ENCODE measurements at places on chromosomes 11 and 22.

- no peak for DNase-seq
Measured at GRCh38 chr11:43835104-43835503, 45.5 kb upstream of the ALKBH3 start.

DNA sequence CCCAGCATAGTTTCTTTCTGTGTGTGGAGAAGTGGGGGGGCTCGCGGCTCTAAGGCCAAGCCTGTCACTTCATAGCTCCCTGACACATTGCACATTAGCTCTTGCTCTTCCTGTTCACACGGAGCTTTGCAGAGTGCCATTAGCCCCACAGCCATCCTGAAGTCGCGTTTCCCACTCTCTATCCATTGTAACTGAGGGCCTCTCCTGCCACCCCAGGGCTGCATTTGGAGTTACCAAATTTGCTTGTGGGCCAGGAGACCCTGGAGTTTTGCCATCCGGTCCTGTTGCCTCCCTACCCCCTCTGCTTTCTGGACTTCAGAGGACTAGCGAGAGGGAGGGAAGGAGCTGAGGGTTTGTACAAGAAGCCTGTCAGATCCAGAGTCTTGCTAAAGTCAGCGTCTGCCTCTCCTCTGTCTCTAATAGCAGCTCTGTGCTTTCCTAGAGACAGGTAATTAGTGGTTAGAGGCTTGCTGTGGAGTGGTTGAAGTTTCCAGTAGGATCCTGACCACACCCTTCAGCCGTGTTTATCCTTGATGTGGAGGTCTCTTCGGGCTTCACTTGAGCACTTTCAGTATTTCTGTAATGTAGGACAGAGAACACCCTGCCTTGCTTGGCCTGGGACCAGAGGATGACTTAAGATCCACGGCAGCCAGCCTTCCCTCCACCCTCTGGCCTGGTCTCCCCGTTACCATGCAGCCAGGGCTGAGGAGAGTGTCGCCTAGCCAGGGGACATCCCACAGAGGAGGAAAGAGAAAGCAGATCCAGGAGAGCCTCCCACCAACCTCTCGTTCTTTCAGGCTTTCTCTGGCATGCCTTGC lies 14.1 kb downstream of the DCPS start:
- DNase-seq, result no peak

- DNase-seq, result no peak
Measured at GRCh38 chr11:66969584-66970225, 5.4 kb upstream of the C11orf86 start.

- DNase-seq, result no peak
Measured at GRCh38 chr11:108727665-108728064, 62.8 kb downstream of the DDX10 start.

DNA sequence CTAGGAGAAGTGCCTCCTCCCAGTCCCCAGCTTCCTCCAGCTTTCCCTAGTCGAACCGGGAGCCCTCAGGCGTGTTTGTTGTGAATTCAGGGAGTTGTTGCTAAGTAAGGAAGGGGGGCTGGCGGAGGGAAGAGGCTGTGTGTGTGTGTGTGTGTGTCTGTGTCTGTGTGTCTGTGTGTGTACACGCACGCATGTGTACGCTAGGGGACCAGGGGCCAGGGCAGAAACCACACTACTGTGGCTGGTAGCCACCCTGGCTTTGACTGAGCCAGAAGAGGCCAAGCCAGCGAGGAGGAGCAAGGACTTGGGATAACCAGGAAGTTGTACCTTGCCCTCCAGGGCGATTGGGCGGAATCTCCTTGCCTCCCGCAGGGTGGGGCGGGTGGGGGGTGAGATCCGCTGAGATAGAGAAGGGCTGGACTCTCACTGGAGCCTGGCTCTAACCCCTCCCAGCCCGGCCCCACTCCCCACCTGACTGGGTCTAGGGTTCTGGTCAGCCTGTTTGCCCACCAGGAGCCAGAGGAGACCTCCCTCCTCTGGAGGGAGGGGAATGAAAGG lies 7.5 kb downstream of the BCL9L start:
- DNase-seq, result no peak

GRCh38 chr11:62908468-62909072 lies 12.6 kb downstream of the CHRM1 start:
- DNase-seq, result no peak

DNA sequence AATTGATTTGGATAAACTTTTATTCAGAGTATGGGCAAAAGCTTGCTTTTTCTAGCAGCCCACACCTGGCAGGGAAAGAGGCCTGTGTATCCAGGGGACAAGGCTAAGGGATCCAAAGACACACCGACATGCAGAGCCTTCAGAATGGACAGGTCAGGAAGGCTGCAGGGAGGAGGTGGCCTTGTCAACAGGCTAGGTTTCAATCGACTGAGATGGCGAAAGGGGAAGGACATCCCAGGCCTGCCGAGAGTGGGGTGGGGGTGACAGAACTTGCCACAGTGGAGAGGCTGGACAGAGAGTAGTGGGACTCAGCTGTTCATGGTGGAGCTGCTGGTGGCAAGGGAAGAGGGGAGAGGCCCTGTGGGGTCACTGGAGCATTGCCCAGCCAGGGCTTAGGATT lies 5.3 kb upstream of the SLC39A13 start:
- no peak for DNase-seq

GRCh38 chr22:41925783-41926460 lies 684 bp downstream of the TNFRSF13C start:
- DNase-seq, result peak; percentile 63

DNA sequence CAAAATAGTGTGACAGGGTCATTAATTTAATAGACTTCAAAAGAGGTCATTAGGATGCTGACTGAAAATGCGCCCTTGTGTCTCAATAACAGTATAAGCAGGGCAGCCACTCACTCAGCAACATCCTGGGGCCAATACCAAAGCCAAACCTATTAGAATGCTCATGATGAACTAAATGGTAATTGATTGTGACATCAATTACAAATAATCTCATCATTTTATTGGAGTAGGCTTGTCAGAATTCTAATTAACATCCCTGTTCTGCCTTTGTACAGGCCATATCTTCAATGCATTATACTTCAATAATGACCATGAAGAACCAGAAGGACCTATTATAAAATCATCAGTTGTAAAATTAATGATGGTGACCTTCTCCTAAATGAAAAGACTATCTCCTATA lies 64.2 kb downstream of the DNAJC24 start:
- DNase-seq, result no peak

- no peak for DNase-seq
Measured at GRCh38 chr11:134481135-134481534, 69.1 kb upstream of the B3GAT1 start.

- no peak for DNase-seq
Measured at GRCh38 chr22:39937906-39938305, 22.3 kb upstream of the TMA7B start.

DNA sequence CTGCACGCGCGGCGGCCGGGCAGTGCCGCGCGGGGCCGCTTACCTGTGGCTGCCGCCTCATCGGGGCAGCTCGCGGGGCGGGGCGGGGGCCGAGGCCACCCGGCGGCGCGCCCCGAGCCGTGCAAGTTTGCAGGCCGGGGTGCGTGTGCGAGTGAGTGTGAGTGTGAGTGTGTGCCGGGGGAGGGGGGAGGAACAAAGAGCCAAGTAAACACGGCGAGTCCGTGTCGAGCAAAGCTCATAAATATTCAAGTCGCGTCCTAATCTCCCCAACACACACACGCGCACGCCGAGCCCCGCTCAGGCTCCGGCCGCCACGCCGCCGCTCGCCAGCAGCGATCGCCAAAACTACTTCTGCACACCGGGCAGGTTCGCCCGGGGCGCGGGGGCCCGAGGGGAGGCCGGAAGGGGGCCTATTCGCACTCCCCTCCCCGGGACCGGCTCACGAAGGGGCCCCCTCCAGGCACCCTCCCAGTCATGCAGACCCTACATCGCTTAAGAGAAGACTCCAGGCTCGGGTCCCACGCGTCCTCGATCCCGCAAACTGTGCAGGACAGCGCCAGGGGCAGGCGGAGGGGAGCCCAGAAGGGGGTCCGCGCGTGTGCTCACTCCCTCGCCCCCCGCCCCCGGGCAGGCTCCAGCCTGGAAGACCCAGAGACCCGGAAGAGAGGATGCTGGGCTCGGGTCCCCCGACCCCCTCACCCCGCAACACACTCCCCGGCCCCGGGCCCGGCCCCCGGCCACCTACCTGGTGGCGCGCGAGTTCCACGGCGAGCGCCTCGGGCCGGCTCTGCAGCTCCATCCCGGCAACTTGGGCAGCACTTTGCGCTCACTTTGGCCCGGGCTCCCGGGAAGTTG lies 827 bp downstream of the PHF21B start:
- no peak for DNase-seq

DNA sequence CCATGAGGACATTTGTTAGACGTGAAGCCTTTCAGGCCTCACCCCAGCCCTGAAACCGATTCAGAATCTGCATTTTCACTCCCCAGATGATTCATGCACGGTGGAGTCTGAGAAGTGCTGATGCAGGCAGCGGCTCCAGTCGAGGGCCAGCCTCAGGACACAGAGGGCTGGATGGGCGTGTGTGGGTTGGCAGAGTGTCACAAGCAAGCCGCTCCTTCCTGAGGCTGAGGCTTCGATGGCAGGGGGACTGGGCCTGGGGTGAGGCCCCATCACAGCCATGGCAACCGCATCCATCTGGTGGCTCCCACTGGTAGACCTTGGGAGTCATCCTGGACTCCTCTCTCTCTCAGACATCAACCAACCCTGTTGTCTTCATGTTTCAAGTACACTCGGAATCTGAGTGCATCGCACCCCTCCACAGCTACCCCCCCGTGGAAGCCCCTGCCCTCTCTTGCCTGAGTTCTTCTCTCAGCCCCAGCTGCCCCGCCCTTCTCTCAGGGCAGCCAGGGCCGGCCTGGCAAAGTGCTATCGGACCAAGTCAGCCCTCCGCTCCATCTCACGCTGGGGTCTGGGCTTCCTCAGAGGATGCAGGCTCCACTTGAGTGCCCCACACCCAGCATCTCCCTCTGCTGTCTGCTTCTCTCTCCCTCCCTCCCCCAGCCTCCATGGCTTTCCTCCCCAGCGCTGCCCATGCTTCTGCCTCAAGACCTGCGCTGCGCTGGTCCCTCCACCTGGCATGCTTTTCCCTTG lies 10.6 kb downstream of the KCNC1 start:
- no peak for DNase-seq

DNA sequence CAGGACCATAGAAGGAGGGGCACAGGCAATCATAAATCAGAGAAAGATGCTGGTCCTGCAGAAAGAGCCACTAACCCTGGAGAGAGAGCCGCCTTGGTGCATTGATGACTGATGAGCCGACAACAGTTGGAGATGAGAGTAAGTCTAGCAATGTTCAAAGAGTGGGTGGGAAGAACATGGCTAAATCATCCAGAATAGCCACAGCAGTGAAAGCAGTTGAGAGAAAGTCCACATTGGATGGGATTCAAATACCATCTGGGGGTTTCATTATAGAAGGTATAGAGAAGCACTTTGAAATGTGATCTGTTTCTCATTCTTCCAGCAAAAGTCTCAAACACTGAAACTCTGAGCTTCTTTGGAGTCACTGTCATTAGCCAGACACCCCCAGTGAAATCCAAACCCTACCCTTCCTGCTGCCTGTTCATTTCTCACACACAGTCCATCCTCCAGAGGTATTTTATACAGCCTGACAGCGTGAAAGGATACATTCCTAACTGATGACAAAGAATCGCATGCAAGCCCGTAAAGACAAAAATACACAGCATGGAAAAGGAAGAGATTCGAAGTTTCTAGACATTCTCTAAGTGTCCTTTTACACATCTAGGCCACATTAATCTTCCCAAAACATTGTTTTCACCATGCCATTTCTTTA lies 303.1 kb upstream of the MPPED2 start:
- no peak for DNase-seq

GRCh38 chr22:27610863-27611786 lies 190.4 kb downstream of the MN1 start:
- no peak for DNase-seq

DNA sequence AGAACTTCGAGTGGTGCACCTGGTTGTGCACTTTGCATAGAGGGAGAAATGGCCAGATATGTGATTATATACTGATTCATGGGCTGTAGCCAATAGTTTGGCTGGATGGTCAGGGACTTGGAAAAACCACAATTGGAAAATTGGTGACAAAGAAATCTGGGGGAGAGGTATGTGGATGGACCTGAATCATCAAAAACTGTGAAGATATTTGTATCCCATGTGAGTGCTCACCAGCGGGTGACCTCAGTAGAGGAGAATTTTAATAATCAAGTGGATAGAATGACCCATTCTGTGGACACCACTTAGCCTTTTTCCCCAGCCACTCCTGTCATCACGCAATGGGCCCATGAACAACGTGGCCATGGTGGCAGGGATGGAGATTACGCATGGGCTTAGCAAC lies 48.0 kb upstream of the NARS2 start:
- DNase-seq, result no peak

- no peak for DNase-seq
Measured at GRCh38 chr11:119438599-119438998, 15.6 kb upstream of the THY1 start.

DNA sequence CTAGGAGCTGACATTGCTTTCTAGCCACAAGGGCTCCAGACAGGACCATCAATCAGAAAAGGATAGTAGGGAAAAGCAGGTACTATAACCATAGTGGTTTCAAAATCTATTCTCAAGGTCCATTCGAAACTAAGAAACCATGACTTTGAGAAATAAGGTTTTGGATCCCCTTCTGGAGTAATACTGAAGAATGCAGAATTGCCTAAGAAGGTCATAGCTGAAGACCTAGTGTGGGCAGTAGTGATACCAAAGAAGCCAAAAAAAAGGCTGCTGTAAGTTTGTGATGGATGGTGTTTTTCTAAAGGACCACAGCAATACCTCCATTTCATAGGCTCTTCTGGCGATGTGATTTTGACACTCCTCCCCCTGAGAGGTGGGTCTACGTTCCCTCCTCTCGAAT lies 163.1 kb downstream of the MAML2 start:
- DNase-seq, result no peak

- DNase-seq, result no peak
Measured at GRCh38 chr22:50201191-50202129, 649 bp downstream of the SELENOO start.

DNA sequence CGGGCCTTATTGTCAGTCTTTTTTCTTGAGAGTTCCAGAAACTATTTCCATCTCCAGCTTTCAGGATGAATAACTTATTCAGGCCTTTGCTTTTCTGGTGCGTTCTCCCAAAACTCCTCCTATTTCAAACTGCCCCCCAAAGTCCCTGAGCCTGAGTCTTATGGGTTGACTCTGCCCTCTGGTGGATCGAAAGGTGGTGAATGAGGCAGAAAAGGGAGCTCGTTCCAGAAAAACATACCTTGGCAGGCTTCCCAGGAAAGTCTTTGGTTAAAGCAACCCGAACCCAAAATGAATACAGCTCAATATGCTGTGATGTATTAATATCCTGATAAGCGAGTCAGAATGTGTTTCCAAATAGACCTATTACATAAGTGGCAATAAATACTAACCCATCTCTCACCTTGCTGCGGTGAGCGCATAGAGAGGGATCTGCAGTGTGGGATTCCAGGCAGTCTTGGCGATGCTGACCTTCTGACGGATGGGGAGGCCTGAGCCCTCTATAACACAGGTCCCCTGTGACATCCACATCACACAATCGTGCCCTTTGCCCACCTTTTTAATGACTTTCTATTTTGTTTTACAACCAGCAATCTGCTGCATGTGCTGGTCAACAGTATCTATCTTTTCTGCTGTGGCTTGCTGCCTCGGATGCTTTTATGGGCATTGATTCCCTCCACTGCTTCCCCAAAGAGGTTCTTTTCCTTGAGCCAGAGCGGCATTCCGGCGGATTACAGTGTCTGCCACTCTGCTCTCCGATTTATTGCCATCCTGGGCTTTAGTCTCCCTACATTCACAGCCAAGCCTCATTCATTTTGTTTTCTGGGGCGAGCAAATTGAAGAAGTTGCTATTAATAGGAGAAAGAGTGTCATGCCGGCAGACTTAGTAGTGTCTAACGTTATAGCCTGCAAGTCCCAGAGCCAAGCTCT lies 756.8 kb downstream of the NTM start:
- no peak for DNase-seq

Data from stimulated activated CD4-positive, alpha-beta T cell treated with anti-CD3 and anti-CD28 coated beads, TNF-alpha, amount 100 ng/mL, for 48 hours (primary cell).